ENCODE measurements at places on chromosomes 6 and 20.

GRCh38 chr20:46207793-46208192 lies 89.7 kb downstream of the CD40 start:
- no peak for DNase-seq

DNA sequence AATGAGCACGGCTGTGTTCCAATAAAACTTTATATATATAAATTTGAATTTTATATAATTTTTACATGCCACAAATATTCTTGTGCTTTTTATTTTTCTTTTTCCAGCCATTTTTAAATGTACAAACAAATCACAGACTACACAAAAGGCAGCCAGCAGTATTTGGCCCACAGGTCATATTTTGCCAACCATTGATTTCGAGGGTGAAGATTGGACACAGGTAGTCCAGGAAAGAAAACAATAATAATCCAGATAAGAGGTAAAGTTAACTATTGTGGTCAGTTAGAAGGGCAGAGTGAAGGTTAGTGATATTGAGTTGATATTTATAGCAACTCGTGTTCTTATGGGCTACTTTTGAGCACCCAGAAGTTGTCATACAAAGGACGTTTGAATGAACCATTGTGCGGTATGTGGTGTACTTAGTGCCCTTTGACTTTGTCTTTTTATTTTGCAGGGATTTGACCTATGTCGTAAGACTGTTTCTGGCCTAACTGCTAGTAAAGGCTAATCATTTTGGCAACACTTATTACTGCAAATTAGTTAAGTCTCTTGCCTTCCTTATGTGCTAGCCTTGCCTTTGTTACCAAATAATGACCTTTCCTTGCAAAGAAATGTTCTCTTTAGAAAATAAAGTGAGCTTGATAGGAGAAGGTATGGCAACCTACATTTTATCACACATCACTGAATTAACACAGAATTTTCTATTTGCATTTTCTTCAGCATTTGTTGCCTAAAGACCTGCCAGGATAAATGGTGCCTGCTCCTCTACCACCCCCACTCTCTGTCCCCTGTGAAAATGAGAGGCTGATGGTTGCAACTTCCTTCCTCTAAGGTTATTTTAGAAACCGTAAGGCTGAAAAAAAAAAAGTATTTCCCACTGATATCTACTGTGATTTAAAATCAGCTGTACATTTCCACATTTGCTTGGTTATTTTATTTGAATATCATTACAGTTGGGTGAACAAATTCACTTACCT lies 493.9 kb upstream of the SOX4 start:
- no peak for DNase-seq

GRCh38 chr20:64130876-64131275 lies 23.5 kb upstream of the NPBWR2 start:
- DNase-seq: no peak

DNA sequence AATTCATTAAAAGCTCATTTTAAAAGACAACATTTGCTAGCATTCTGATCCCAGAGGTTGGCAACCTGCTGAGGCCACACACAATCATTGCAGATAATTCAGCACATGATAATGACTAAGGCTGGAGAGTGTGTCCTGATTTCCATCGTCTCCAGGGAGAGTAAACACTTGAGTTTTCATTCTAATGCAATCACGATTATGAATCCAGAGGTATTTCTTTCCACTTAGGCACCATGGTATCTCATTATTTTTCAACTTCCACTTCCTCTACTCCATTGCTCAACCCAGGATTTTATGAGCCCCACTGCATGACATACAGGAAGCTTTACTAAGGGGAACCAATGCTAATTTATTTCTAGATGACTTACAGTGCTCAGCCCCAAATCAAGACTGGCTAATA lies 273.8 kb upstream of the AGPAT4 start:
- peak; percentile 13 for DNase-seq

DNA sequence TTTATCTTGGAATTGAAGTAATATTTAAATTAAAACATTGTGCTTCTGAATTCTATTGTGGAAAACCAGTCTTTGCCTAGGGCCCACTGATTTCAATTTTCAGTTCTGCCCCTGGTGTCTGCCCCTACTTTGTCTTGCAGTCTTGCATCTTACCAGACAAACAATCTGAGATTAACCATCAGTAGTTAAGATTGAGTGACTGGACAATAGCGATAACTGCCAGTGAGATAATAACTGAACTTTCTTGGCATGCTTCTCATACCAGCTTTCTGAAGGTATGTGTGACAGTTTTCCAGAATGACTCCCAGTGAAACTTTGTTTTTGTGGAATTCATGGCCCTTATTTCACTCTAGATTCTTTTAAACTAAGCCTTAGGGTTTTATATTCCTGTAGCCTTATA lies 53.5 kb downstream of the KCNQ5 start:
- no peak for DNase-seq

- no peak for DNase-seq
These were observed 1.3 kb downstream of the PPP1R3G start for GRCh38 chr6:5086294-5086890.

GRCh38 chr20:63911176-63911575 lies 16.2 kb downstream of the DNAJC5 start:
- no peak for DNase-seq

- no peak for DNase-seq
These were observed 48.7 kb downstream of the PDYN start for GRCh38 chr20:1945134-1945618.

DNA sequence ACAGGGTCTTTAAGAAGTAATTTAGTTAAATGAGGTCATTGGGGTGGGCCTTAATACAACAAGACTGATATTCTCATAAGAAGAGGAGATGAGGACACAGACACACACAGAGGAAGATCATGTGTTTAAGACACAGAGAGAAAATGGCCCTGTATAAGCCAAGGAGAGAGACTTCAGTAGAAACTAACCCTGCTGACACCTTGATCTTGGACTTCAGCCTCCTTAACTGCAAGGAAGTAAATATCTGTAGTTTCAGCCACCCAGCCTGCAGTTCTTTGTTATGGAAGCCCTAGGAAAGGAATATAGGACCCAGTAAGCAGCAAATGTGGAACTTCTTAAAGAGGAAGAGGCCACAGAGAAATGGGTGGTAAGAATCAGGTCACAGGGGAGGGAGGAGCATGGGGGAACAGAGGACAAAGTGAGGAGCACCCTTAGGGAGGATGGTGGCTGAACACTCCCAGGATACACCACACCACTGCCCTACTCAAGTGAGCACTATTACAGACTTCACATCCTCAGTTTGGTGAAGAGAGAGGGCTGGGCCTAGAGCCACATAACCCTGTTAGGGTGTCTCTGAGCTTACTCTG lies 762 bp downstream of the SIRPB1 start:
- DNase-seq: no peak

- no peak for DNase-seq
These were observed 1.8 kb upstream of the CTSZ start for GRCh38 chr20:59008715-59009336.

DNA sequence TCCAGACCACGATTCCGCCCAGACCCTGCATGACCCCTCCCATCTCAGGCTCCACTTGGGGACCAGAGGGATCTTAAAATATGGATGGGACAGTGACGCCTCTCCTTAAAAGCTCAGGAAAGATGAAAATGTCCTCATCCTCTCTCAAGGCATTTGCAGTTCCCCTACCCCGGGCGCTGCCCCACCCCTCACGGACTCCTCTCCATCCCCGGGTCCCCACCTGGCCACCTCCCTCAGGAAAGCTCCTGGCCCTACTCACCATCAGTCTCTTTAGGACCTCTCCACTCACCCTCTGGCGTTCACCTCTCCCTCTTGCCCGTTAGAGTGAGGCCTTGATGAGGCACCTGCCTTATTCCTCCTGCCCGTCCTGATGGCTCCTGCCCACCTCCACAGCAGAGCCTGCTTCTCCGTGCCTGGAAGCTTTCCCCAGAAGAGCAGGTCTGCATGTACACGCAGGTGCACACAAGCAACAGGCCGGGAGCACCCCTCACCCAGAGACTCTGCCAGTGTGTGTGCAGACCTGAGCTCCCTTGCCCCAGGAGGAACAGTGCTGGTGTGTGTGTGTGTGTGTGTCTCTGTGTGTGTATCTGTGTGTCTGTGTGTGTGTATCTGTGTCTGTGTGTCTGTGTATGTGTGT lies 105.6 kb upstream of the NXT1 start:
- no peak for DNase-seq

DNA sequence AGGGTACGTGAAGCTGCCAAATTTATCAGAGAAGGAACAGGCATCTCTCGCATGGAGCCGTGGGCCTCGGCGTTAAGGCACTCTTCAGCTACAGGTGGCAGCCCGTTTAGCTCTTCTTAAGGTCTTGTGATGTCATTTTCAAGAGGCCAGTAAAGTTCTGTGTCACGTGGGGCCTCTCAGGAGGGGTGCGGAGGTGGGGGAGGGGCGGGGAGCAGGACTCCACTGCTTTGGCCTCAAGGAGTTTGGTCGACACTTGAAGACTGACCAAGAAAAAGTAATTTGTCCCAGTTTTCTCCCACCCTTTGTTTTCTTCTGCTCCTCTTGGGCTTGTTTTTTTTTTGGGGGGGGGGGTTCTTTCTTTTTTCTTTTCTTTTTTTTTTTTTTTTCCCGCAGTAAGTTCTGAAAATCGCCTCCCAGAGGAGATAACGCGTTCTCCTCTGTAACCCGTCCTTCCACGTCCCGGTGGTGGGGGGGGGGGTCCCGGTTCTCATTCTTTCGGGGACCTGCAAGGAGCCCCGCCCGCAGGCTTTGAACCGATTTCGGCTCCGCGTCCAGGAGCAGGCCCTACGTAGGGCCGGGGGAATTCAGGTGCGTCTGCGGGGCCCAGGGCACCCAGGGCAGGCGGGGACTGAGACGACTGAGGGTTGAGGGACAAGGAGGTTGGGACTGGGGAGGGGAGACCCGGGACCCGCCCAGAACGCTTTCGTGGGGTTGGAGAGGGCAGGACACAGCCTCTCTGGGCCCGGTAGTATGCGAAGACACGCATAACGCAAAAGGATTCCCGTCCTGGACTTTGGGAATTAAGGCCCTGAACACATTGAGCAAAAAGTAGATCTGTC lies 26.0 kb downstream of the GPX6 start:
- no peak for DNase-seq

- DNase-seq: no peak
These were observed 173.5 kb downstream of the DLL1 start for GRCh38 chr6:170117111-170117972.

DNA sequence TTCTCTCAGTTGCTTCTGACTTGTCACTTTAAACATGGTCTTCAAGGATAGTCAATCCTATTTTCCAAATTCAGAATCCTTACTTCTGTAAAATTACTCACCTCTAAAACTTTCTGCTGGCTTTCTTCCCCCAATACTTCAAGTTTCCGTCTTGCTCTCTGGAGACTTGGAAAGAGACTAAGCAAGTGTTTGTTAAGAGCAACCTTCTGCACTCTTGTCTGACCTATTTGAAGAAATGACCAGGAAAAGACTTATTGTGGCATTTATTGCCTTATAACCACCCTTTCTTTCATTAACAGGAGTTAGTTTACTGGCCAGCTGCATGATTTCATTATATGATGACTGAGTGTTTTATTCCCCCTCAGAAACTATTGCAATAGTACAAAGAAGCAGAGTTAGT lies 181.0 kb downstream of the TBC1D7 start:
- DNase-seq: no peak

GRCh38 chr6:75337835-75338580 lies 53.4 kb upstream of the TMEM30A start:
- no peak for DNase-seq

DNA sequence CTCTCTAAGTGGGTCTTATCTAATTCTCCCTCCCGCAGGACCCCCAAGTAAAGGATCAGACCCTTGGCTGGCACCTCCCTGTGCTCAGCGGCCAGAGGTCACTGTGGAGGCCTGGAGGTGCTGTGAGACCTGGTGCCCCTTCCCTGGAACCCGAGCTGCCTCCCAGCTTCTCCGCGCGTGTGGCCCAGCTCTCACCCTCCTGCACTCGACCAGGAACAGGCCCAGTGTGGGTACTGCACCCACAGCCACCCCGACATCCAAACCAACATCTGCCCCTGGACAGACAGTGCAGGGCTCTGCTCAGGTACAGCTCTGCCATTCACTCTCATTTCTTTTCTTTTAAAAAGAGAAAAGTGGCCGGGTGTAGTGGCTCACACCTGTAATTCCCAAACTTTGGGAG lies 42.4 kb downstream of the TMEM242 start:
- DNase-seq: no peak
